ENCODE measurements at places on chromosomes 6 and 20.
A peak's percentile ranks its signal among the peaks of the same experiment; 100 is the strongest.

DNA sequence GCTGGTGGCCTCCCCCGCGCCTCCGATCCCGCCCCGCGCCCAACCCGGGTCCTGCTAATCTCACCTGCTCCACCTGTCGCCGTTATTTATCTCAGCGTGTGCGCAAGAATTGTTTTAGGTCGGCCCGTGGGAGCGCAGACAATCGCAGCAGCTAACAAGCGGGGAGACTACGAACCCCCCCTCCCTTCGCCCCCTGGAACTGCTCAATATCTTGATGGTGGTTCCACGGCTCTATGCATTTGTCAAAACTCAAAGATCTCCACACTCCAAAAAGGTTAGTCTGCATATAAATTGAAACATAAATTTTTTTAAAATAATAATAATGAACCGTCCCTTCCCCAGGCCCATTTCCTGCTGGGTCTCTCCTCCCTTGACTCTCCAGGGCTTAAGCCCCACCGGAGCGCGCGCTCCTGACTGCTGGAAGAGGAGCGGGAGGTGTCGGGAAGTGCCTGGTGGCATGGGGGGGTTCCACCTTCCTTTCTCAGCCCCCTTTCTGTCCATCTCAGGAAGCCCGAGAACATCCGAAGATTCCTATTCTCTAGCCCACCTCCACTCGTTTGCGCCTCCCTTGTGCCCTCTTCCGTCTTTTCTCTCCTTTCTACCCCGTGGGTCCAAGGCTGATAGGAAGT, 1.6 kb upstream of the MDGA1 start:
- no peak for DNase-seq

- DNase-seq, result no peak
These were observed 286.7 kb upstream of the POU3F2 start for GRCh38 chr6:98547634-98548033.

- DNase-seq, result peak; percentile 10
These were observed 908.0 kb downstream of the QKI start for GRCh38 chr6:164322533-164322932.

GRCh38 chr6:138572885-138573284, 73.6 kb upstream of the NHSL1 start:
- DNase-seq, result no peak

- no peak for DNase-seq
These were observed 80.5 kb downstream of the YTHDF1 start for GRCh38 chr20:63135411-63135810.

- no peak for DNase-seq
These were observed 20.1 kb downstream of the DCBLD1 start for GRCh38 chr6:117502580-117502979.

DNA sequence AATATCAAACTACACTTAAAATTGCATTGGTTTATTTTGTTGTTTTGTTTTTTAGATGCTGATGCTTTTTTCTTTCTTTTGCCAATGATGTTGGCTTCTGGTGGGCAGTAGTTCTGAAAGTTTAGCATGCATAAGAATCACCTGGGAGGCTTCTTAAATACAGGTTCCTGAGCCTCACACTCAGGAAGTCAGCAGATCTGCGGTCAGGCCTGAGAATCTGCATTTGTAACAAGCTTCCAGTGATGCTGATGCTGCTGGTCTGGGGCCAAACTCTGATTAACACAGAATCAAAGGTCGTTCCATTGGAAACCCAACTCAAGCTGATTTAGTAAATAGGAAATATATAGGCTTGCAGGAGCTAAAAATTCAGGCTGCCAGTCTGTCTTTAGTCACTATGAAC, 412.9 kb upstream of the SPTLC3 start:
- no peak for DNase-seq

- no peak for DNase-seq
These were observed 38.3 kb downstream of the SNX3 start for GRCh38 chr6:108222504-108222903.

- DNase-seq, result no peak
These were observed 122.1 kb downstream of the PDSS2 start for GRCh38 chr6:107337191-107337741.
